ENCODE measurements at places on chromosomes 12 and 14. TPM values are rescaled to one million over a fixed set of nuclear protein-coding genes. Genes with fewer than 3 reads are reported as not detected.
A peak's percentile ranks its signal among the peaks of the same experiment; 100 is the strongest.

The GLIPR1L2 gene
- 0.66 TPM for total RNA-seq

GRCh38 chr12:113075137-113075683 lies 18.7 kb downstream of the DTX1 start:
- DNase-seq = no peak

DNA sequence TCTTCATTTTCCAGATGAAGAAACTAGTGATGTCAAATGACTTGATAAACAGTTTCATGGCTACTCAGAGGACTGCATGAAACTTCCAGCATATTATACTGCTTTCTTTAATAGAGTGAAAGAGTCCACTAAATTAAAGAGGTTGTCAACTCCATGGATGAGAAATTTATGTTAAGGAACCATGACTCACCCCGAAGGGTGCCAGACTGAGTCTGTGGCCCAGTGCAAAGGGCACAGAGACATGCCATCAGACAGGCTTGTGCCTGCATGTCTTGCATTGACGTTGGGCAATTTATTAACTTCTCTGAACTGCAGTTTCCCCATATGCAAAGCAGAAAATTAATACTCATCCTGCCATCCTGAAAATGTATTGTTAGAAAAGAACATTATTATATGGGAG lies 382.4 kb downstream of the APAF1 start:
- DNase-seq = no peak

DNA sequence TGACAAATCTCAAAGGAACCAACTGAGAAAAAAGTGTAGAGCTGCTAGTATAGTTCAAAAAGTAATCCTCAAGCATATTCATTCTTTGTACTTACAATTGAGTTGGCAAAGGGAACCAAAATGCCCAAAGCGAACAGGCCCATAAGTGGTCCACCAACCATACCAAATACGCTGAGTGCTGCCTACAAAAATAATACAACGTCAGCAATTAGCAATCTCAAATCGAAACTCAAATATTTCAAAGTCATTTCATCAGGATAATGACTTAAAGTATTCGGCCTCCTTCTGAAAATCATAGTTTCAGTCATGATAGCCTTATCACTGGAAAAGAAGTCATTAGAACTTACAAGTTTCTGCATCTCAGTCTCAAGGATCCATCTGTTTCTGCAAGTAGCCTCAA lies 42.0 kb downstream of the SLC5A8 start:
- no peak for DNase-seq

DNA sequence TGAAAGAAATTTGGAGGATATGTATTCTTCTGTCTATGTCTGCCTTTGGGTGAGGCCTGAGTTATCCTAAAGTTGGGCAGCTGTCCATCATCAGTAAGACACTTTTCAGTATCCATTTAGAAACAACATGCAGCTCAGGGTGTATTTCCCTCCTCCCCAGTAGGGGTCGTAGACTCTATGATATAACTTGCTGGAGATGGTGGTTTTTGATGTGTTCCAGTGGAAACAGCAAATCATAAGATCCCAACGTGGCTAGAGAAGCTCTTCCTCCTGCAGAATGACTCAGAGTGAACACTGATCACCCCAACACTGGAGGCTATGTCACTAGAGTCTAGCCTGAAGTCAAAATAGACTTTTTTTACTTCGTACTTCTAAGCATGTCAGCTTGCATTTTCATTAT lies 331.6 kb upstream of the STXBP6 start:
- DNase-seq = no peak

DNA sequence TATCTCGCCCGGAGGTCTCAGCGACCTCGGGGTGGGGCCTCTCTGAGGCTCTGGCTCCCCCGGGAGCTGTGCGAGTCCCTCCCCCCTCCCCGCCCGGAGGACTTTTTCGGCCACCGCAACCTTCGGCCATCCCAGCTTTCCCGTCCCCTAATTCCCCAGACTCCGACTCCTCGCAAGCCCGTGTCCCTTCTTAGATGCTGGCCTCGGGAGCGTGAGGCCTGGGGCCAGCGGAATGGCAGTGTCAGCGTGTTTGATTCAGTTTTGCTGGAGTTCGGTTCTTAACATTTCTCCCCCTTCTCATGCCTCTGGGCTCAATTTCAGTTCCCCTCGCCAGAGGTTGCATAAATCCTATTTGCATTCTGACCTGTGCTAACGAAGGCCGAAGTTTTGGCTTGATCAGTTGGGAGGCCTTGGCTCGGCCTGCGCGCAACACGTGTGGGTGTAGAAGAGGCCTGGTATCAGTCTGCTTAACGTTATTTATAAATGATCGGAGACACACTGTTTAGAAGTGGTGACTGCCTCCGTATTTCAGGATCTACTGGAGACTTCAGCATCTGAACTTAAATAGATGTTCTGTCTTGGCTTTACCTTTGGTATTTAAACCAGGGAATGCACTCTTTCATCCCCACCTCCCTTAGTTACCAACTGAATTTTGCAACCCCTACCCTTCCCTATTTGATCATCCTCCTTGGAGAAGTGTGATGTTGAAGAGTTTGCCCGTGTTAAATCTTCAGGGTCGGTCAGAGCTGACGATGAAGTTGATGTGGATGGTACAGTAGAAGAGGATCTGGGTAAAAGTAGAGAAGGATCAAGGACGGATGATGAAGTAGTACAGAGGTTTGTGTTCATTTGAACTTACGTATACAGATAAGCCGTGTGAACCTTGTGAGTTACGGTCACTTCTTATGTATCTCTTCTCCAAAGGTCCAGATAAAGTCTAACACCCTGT lies 851 bp downstream of the HSP90B1 start:
- DNase-seq = peak; percentile 60
